Activated CD4-positive, CD25-positive, alpha-beta regulatory T cell treated with anti-CD3 and anti-CD28 coated beads, Interleukin-2, amount 50 U/mL, for 72 hours (primary cell): ENCODE measurements at places on chromosomes 4 and X.

GRCh38 chr4:1490011-1490653, 83.9 kb upstream of the NKX1-1 start:
- DNase-seq, result no peak

GRCh38 chr4:15757054-15757453, 21.1 kb upstream of the CD38 start:
- no peak for DNase-seq

DNA sequence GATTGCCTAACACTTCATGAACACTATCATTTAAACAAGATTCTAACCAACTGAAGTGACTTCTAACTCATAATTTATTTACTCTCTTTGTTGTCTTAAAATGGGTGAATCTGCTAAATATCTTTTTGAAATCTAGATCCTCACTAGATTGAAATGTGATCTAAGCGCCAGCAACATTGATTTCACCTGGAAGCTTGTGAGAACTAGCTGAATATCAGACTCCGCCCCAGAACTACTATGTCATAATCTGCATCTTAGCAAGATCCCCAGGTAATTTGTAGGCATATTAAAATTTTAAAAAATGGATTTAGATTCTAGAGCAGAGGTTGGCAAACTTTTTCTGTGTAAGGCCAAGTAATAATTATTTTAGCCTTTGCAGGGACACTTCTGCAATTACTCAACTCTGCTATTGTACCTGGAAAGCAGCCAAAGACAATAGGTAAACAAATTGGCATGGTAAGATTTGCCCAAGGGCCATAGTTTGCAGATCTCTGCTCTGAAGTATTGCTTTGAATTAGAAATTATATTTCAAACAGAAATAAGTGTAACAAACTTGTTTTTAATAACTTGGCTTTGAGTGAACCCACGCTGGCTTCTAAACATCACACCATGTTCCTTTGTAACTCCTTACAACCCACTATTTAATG, 121.5 kb downstream of the REELD1 start:
- DNase-seq, result no peak

- DNase-seq, result no peak
These were observed 92.1 kb upstream of the RPA4 start for GRCh38 chrX:96791559-96791958.

DNA sequence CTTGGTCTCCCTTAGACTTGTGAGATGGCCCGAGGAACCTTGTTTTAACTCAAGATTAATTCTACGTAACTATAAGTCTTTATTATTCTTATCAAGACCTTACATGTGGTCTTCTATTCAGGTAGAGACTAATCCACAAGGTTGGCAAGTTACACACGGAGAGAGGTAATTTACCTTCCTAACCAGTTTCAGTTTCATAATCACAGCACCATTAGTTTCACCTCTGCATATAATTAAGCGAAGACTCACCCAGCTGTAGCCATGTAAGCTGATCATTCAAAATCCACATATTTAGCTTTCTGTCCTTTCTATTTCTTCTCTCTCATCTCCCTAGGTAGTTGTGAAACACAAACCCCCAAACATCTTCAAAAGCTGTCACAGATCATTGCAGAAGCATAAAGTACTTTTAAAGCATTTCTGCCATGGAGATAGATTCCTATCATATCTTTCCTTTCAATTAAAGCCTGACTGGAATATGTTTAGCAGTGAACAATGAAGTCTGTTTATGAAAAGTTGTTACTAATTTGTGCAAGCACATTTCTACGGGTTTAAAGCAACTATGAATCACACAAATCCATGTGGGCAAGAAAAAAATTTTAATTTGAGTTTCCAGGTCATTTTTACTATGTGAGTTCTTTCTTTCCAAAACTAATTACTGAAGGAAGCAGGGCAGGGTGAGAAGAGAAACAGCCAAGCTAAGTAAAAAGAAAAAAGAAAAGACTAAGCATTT, 78.5 kb downstream of the BTC start:
- DNase-seq, result no peak
